Activated T-cell treated with anti-CD3 and anti-CD28 coated beads, Interleukin-2, amount 50 U/mL, for 72 hours (primary cell): ENCODE measurements at places on chromosomes 11 and 22. TPM values are rescaled to one million over a fixed set of nuclear protein-coding genes. Genes with fewer than 3 reads are reported as not detected.

DNA sequence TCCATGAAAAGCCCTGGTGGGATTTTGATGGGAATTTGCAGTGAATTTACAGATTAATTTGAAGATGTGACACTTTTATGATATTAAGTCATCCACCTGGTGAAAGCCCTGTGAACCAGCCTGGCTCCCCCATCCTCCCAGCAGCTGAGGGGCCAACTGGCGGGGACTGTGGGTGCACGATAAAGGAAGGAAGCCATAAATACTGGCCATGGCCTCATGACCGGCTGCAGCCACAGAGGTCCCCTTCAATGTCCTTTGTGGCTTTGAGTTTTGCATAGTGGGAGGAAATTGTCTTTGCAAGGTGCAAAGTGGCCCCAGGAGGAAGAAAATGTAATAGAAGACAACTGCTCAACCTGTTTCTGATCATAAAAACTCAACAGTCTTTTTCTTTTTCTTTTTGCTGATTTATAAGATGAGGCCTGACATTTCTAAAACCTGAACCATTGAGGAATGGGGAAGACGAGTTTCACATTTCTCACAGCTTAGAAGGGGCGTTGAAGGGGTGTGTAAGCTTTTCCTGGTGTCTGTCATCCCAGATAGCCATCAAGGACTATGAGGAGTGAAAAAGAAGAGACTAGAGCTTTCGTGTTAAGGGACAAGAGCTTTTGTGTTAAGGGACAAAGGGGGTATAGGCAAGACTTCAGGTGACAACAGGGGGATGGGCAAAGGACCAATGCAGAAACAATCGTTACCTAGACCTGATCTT is 6.3 kb upstream of the NDUFV1 start:
- DNase-seq: no peak
- peaks cover 41% of the 10 kb centered on the region for H3K27me3 ChIP-seq
- peak overlapping the region; percentile 1 for H3K27ac ChIP-seq
- peaks cover 11% of the 10 kb centered on the region for H3K4me1 ChIP-seq
- peak overlapping the region; percentile 2 for H3K4me3 ChIP-seq

DNA sequence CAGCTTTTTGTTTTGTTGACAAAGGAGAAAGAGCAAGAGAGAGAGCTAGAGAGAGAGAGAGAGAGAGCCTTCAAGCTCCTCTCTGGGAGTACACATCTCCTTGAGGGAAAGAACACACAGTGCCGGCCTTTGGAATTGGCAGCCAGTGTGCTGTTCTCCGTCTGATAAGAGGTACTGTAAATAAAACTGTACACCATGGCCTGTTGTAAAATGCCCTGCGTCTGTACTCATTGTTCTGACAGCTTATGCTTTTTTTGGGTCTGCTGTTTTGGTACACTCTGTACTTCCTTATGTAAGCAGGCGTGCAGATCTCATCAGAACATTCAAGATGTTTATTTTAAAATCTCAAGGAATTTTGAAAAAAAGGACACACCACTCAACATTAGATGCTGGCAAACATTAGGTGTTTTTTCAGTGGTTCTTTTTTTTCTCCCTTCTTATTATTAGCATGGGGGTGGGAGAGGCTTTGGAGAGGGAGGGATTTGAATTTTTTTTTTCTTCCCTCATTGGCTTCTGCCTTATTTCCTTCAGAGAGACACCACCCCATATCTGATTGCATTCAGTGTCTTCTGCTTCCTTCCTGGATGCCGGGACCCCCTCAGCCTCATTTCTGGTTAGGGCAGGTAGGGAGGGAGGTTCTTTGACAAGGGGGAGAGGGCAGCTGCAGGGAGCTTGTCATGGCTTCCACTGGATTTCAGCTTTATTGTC is 116.8 kb upstream of the NNMT start:
- no peak overlapping the region for H3K4me3 ChIP-seq
- H3K36me3 ChIP-seq: no peaks in the 10 kb centered on the region
- DNase-seq: no peak

DNA sequence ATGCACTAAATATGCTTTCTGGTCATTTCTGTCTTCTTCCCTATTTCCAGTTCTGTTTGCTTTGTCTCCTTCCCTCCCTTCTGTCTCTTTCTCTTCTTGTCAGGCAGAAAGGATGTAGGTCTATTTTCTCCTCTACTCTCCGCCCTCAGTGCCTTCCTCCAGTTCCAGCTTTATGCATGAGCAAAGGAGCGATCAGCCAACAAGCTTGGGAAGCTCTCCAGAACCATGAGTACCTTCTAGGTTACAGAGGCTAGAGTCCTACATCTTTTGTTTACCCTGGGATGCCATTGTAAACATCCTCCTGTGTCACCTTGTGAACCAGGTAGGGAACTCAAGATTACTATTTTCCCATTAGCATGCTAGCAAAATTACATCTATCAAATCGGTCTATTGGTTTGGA is 7.9 kb upstream of the SPON1 start:
- peaks cover 12% of the 10 kb centered on the region for H3K27me3 ChIP-seq
- no peak overlapping the region for H3K4me3 ChIP-seq
- no peaks in the 10 kb centered on the region for H3K4me1 ChIP-seq
- H3K36me3 ChIP-seq: no peaks in the 10 kb centered on the region
- no peak for DNase-seq

GRCh38 chr11:60925868-60926267 is 1.6 kb downstream of the TMEM132A start:
- peaks cover 37% of the 10 kb centered on the region for H3K27me3 ChIP-seq
- peak overlapping the region; percentile 75 for H3K4me3 ChIP-seq
- H3K4me1 ChIP-seq: peaks cover 13% of the 10 kb centered on the region
- DNase-seq: no peak

PNPLA5 gene
- total RNA-seq: not detected

OR51F2 gene
- total RNA-seq: not detected

PYGM gene
- total RNA-seq: 4.5 TPM

MYBPC3 gene
- not detected for total RNA-seq

DNA sequence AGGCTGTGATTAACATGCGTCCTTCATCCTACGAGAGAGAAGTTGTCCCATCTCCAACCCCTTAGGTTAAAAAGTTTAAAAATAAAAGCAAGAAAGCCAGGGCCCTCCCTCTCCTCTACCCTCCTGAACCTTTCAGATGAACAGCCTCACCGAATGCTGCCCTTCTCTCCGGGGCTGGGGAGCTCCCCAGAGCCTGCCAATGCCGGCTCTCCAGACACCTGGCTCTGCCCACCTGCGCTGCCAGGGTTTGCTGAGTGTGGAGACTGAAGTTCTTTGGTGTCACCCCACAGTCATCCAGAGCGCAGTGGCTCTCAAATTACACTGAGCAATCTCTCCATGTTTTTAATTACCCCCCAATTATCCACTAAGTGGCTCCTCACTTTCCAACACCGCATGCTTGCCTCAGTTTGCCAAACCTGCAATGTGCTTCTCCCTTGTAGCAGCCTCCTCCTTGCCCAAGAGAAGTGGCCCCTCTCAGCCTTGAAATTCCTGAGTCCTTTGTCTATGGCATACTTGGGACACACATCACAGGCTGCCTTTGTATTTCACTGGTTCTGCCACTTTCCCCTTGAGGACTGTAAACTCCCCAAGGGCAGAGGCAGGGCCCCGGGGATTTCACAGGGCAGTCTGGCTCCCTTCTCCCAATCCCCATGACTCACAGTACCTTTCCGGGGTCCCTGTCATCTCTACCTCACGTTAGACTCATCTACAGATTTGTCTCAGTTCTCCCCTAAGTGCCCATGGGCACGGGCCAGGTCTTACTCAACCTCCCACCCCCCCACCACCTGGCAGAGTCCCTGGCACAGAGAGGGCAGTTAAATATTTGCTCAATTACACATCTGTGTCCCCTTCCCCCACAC is 2.0 kb downstream of the MYH9 start:
- peaks cover 28% of the 10 kb centered on the region for H3K36me3 ChIP-seq
- H3K4me1 ChIP-seq: peaks cover 76% of the 10 kb centered on the region
- peak overlapping the region; percentile 97 for H3K27ac ChIP-seq
- peak overlapping the region; percentile 99 for H3K4me3 ChIP-seq
- peak; percentile 80 for DNase-seq

GRCh38 chr11:73317373-73317772 is 9.3 kb downstream of the ARHGEF17 start:
- H3K36me3 ChIP-seq: no peaks in the 10 kb centered on the region
- H3K27me3 ChIP-seq: no peaks in the 10 kb centered on the region
- H3K4me1 ChIP-seq: peaks cover 10% of the 10 kb centered on the region

GRCh38 chr11:107562647-107563208 is 2.8 kb downstream of the ALKBH8 start:
- peak overlapping the region; percentile 87 for H3K27ac ChIP-seq
- H3K36me3 ChIP-seq: no peaks in the 10 kb centered on the region
- peaks cover 59% of the 10 kb centered on the region for H3K4me1 ChIP-seq
- no peaks in the 10 kb centered on the region for H3K27me3 ChIP-seq
- no peak for DNase-seq

DNA sequence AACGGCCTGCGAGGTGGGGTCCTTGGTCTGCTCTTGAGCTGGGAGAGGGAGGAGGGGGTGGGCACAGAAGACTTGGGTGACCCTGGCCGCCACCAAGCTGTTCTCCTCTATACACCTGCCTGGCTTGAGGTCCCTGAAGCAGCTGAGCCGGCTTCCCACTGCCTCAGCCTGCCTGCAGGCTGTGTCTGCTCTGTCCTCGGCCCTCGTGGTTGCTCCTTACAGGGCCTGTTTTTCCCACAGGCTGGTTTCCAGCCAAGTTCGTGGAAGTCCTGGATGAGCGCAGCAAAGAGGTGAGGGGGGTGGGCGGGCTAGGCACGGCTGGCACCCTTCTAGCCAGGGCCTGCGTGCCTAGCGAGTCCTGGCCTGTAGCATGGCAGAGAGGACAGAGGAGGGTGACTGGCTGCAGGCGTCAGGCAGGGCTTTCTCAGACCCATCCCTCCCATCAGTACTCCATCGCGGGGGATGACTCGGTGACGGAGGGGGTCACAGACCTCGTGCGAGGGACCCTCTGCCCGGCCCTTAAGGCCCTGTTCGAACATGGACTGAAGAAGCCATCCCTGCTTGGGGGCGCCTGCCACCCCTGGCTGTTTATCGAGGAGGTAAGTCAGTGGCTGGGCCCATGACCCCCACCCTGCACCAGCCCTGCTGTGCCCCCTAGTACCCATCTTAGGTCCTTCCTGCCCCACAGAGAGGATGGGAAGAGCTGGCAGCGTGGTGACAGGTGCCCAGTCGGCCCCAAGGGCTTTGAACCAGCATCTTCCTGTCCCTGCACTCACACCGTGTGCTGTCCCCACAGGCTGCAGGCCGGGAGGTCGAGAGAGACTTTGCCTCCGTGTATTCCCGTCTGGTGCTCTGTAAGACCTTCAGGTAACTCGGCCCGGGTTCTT is 37.7 kb downstream of the SGSM3 start:
- no peak overlapping the region for H3K27ac ChIP-seq
- H3K4me1 ChIP-seq: peaks cover 15% of the 10 kb centered on the region
- H3K4me3 ChIP-seq: no peak overlapping the region
- no peak for DNase-seq

- H3K27me3 ChIP-seq: no peaks in the 10 kb centered on the region
- no peak overlapping the region for H3K27ac ChIP-seq
- H3K4me3 ChIP-seq: no peak overlapping the region
- no peak for DNase-seq
- H3K36me3 ChIP-seq: no peaks in the 10 kb centered on the region
- H3K4me1 ChIP-seq: no peaks in the 10 kb centered on the region
Observed at GRCh38 chr11:62013537-62014476, 46.4 kb upstream of the FTH1 start.

- no peaks in the 10 kb centered on the region for H3K36me3 ChIP-seq
- H3K4me3 ChIP-seq: no peak overlapping the region
- peaks cover 17% of the 10 kb centered on the region for H3K27me3 ChIP-seq
- no peak overlapping the region for H3K27ac ChIP-seq
Observed at GRCh38 chr11:110571081-110571720, 141.0 kb downstream of the ARHGAP20 start.

- no peak overlapping the region for H3K4me3 ChIP-seq
- H3K4me1 ChIP-seq: peaks cover 51% of the 10 kb centered on the region
- H3K36me3 ChIP-seq: no peaks in the 10 kb centered on the region
- no peak for DNase-seq
- no peaks in the 10 kb centered on the region for H3K27me3 ChIP-seq
Observed at GRCh38 chr11:73157101-73158010, 15.2 kb upstream of the FCHSD2 start.
